ENCODE measurements at places on chromosomes 3 and 15.
A peak's percentile ranks its signal among the peaks of the same experiment; 100 is the strongest.

- no peak for DNase-seq
These were observed 315.1 kb upstream of the CBLB start for GRCh38 chr3:106183762-106184391.

DNA sequence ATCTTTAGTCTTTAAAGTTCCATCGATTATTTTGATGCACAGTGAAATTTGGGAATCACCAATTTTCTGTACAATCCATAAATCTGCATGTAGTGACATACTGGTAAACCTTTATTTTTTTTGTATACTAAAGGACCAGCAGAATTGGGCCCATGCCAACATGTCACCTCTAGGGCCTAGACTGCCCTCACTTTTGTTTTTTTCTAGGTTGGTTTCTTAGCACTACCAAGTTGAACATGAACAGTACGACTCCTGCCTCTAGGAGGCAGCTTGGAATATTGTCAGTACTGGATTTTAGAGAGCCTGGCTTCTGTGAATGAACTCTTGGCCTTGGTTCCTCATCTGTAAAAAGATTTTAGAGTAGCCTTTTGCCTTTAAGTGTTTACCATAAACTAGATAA is 32.3 kb downstream of the NKIRAS1 start:
- no peak for DNase-seq

DNA sequence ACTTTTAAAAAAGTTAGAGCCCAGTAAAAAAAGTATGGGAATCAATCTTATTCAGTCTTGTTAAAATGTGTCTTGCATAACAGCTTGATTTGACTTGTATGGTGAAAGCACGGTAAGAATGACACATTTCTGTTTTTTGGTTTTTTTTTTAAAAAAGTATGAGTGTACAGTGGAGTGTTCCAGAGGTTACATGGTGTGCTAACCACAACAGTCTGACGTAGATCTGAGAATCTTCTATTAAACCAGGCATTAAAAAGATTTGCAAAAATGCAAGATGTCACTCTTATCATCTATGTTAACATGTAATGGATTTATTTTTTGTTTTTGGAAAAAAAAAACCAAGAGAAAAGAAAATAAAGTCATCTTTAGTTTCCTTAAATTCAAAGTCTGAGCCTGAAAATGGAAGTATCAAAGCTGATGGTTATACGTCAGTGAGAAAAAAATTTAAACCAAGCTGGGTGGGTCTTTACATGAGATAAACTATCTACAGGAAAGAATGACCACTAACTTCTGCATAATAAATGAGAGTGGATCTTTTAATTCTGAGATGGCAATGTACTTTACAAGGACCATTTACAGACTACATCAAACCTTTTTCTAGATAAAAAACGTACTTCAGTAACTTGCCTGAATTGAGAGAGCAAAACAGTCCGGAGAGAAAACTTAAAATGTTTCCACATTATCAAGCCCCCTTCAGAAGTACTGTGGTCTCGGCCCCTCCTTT is 1.6 kb downstream of the GABPB1 start:
- DNase-seq: no peak

- DNase-seq: peak; percentile 19
These were observed 677 bp downstream of the POLQ start for GRCh38 chr3:121545049-121545573.

DNA sequence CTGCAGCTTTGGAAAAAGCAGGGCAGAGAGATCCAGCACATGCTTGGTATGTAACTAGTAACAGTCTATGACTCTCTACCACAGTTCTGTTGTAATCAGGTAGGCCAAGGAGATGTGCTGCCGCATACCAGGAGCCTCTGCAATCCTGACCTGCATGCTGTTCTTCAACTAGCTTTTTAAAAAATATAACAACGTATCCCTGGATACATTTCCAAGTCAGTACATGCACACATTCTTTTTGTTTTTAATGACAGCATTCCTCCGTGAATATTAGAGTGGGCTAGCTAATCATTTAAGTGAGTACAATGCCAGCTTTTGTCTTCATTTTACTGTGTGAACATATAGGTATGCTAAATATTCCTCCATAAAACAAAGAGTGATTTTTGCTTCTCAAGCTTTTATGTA is 437.8 kb downstream of the RBMS3 start:
- no peak for DNase-seq

DNA sequence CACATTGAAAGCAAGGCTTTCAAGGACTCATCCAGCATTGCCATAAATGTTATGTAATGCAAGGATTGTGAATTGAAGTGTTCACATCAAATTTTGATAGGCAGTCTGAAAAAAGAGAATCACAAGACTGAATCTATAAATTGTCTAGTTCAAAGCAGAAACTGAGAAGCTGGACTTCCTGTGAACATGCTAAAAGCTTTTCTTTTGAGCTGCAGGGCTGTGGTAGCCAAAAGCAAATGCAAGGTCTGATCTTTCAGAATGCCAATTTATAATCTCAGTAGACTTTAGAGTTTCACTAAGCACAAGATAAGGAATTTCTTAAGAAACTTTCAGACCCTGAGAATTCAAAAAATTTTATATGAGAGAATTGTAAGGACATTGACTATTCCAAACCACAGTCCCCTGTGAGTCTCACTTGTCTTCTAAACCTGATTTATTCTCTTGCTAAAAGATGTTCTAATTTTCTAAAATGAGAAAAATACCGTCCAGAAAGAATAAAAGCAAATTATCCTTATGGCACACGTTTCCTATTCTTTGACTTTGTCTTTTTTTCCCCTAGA is 1700.3 kb downstream of the OTOL1 start:
- no peak for DNase-seq

GRCh38 chr3:177195242-177195991 is 1.9 kb downstream of the TBL1XR1 start:
- DNase-seq: peak; percentile 32
